ENCODE measurements at places on chromosomes 2 and 18.
A peak's percentile ranks its signal among the peaks of the same experiment; 100 is the strongest.

- no peak for DNase-seq
Observed at GRCh38 chr18:12747530-12748315, 44.9 kb downstream of the PSMG2 start.

DNA sequence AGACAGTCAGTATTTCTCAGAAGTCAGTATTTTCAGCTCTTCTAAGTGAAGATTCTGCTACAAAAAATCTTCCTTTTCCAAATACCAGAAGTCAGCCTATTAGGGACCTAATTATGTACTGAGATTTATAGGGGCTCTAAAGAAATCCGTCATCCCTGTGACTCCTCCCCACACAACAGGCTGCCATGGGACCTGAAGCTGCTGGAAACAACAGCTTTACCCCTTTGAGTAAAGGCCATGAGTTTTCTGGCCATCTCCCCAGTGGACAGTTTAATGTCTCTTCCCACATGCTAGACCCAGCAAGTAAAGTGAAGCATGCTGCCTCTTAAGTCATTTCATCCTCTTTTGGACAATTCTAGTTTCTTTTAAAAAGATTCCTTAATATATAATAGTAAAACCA, 255.7 kb upstream of the ACVR2A start:
- no peak for DNase-seq

- peak; percentile 3 for DNase-seq
Observed at GRCh38 chr18:79496237-79496977, 100.7 kb downstream of the NFATC1 start.

- DNase-seq = no peak
Observed at GRCh38 chr2:101814752-101815151, 117.2 kb downstream of the MAP4K4 start.

- DNase-seq = no peak
Observed at GRCh38 chr2:240990726-240991377, 7.6 kb upstream of the SNED1 start.

GRCh38 chr2:100283724-100284501, 38.4 kb downstream of the LONRF2 start:
- no peak for DNase-seq

DNA sequence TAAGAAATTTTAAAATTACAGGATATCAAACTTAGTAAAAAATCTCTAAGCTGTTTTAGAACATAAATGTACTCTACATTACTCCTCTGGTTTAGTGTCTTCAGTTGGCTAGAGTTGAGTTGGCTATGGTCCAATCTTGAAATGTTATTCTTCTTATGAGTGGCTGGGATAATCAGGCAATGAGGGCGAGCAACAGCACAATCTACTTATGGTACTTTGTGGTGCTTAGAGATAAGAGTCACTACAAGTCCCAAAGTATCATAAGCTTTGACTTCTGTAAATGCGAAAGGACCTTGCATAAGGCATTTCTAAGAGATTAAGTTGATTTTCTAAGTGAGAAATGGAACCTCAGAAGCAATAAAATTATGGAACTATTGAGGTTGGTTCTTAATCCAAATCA, 361.7 kb downstream of the GPD2 start:
- no peak for DNase-seq

DNA sequence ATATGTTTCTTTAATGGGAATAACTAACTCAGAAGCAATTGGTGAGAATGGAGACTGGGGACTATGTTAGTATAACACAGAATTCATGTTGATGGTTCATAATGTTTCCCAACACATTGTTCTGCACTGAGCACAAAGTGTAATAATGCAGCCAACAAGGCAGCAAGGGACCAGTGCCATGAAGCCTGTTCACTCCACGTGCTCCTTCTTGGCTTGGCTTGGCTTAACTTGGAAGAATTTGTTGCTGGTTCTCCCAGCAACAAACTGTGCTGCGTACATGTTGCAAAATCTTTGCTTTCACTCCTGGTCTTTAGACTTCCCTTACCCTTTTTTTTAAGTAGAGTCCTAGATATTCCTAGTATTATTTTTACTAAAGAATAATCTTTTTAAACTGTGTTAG, 129.7 kb downstream of the MAP3K20 start:
- no peak for DNase-seq

DNA sequence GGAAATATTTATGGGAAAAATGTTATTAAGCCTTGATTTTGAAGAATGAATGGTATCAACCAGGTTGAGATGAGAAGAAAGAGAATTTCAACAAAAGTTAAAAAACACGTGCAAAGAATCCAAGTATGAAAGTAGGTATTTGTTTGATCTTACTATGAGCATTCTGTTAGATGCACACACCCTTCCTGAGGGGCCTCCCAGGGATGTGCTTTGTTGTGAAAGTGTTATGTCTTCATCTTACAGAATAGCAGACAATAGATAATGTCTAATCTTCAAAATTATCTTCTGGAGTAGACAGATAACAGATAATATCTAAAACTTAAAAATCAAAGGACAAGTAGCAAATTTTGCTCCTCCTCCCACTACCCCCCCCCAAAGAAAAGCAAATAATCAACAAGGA, 155.2 kb upstream of the COL3A1 start:
- no peak for DNase-seq

GRCh38 chr2:152470861-152471854, 136.2 kb downstream of the FMNL2 start:
- DNase-seq = no peak

DNA sequence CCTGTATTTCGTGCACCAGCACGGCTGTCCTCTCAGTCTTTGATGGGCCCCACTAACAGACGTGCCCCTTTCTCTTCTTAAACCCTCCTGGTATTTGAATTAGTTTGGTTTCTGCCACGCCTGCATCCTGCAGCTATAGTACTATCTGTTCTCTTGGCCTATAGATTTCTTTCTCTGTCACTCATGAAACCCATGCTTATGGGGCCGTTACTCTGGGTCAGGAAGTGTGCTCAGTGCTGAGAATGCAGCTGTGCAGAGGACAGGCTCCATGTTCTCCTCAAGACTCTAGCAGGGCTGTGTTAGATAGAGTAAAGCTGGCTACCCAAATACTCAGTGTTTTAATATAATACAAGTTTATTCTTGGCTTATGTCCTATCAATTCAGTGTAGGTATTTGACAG, 180.0 kb downstream of the INSIG2 start:
- no peak for DNase-seq

DNA sequence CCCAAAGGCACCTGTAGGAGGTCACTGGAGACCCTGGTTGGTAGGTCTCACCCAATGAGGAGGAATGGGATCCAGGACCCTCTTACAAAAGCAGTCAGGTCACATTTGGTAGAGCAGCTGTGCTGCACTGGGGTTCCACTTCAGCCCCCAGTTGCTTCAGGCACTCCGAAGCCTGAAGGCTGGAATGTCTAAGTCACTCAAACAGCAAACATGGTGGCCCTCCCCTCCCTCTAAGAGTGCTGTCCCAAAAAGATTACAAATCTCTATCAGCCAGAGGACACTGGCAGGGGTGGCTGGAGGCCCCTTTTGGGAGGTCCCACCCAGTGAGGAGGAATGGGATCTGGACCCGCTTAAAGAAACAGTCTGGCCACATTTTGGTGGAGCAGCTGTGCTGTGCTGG, 17.7 kb downstream of the MSTN start:
- no peak for DNase-seq

GRCh38 chr2:196403471-196403870, 232.1 kb upstream of the STK17B start:
- no peak for DNase-seq

GRCh38 chr2:41736105-41736567, 311.7 kb upstream of the PKDCC start:
- no peak for DNase-seq

GRCh38 chr2:63700271-63700670, 111.5 kb downstream of the MDH1 start:
- no peak for DNase-seq

GRCh38 chr2:135676031-135676430, 65.6 kb upstream of the UBXN4 start:
- DNase-seq = no peak

DNA sequence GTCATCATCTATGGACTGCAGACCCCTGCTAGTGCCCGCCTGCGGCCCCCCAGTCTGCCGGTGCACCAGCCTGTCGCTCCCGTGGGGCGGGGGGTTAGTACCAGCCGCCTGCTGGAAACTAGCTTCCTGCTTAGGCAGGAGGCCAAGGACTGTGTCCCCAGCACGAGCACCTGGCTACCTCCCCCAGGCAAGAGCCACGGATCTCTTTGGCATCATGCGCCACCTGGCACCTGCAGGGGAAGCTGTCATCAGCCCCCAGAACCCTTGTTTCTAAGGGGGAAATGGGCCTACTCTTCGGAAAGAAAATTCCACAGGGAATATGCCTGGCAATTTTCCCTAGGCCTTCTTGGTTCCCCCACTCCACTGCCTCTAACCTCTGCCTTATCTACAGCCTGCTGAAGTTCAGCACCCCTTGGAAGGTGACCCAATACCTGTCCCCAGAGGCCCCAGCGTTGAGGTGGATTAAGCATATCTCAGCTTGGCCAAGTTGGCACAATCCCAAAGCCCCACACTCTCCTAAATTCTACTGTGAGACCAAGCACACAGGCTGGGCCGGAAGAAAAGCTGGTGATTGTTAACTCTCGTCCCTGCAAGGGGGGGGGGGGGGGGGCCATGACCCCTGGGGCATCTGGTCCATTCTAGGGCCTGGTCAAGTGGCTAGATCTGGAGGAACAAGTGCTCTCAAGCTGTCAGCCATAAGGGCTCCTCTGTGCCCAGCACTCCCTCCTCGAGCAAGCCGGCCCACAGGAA, 62.0 kb upstream of the POMC start:
- DNase-seq = no peak

- no peak for DNase-seq
Observed at GRCh38 chr2:15820257-15820566, 120.1 kb upstream of the MYCN start.

DNA sequence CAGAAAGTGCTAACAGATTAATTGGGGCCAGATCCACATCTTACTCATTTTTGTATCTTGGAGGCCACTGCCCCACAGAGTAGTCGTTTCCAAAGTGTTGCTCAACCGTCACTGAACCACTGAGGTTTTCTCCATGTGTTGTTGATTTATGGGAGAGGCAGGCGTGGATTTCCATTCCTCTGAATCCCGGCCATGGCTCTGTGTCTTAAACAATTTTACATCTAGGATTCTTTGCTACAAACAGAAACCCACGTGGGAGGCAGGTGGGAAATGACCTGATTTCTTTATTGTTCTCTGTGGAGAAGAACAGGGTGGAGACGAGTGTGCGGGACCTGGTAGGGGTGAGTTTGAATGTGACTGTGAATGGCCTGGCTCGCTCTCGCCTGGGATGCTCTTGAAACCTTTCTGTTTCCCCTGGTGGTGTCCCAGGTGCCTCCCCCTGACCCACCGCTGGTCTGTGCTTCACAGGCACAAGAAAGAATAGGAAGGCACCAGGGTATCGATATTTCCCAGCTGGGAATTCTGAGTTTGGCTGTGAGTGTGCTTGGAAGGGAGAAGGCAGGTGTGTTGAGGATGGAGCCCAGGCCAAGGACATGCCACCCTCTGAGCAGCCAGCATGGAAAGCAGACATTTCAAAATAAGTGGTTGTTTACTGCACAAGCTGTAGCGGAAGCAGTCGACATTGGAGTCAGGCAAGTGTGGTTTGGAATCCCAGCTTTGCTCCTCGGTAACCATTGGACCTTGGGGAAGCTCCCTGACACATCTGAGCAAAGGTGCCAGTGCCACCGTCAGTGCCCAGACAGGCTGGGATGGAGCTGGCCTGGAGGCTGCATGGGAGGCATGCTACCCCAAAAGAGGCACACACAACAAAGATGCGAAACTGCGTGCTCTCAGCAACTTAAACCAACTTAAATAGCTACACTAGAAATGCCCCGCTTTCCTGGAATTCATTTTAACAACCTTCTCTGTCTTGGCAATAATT, 50.0 kb downstream of the LPIN1 start:
- no peak for DNase-seq

GRCh38 chr18:76410660-76411417, 84.2 kb downstream of the ZNF516 start:
- no peak for DNase-seq

GRCh38 chr2:180966378-180966777, 14.0 kb upstream of the UBE2E3 start:
- DNase-seq = no peak

- peak; percentile 14 for DNase-seq
Observed at GRCh38 chr18:12840382-12840781, 43.7 kb downstream of the PTPN2 start.

DNA sequence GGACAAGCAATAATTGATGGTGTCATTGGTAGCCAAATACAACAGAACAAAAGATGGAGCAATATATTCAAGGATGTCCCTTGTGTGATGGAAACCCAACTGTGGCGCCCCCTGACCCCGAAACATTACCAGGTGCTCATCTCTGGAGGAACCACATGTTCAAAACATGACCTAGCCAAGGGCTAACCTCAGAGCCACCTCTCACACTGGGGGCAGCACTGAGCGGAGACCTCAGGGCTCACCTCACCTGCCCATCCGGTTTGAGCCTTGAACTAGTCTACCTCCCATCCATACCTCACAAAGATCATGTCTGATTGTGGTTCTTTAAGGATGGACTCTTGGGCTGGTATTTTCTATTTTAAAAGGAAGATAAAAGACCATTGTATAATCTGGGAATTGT, 314.4 kb upstream of the CDH7 start:
- DNase-seq = no peak

DNA sequence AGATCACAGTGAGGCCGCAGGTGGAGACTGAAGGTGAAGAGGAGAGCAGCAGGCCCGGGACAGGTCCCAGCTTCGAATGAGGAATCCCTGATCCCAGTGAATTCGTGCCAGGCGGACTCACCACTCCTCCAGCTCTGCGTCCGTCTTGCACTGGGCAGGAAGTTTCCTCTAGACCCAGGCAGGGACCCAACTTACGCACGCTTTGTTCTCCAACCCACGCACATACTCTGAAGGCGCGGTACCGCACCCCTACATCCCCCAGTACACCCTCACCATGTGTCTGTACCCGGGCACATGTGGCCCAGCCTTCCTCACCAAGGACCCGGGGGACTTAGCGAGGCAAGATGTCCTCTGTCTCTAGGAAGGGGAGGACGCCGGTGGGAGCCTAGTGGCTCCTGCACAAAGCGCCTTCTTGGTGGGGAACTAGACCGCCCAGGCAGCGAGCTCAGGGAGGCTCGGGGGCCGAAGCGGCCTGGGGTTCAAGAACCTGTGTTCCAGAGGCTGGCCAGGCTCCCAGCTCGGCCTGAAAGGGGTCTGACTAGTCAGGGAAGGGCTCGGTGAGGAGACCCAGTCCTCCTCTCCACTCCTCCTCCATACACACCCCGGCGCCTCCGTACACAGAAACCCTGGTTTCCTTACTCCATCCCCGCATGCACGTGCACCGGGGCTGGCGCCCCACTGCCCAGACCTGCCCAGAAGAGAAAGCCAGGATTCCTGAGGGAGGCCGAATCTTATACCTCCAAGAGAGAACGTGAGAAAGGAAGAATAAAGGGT, 38.3 kb upstream of the ATP6V1B1 start:
- no peak for DNase-seq

GRCh38 chr18:29849144-29849543, 1193.4 kb downstream of the DSC3 start:
- no peak for DNase-seq

Measured in CD4-positive, alpha-beta T cell treated with Interleukin-17A for 4 hours (primary cell).